Stimulated activated CD8-positive, alpha-beta memory T cell treated with anti-CD3 and anti-CD28 coated beads, Interleukin-4, amount 100 ng/mL, for 1 hour (primary cell): ENCODE measurements at places on chromosomes 12 and 14.

DNA sequence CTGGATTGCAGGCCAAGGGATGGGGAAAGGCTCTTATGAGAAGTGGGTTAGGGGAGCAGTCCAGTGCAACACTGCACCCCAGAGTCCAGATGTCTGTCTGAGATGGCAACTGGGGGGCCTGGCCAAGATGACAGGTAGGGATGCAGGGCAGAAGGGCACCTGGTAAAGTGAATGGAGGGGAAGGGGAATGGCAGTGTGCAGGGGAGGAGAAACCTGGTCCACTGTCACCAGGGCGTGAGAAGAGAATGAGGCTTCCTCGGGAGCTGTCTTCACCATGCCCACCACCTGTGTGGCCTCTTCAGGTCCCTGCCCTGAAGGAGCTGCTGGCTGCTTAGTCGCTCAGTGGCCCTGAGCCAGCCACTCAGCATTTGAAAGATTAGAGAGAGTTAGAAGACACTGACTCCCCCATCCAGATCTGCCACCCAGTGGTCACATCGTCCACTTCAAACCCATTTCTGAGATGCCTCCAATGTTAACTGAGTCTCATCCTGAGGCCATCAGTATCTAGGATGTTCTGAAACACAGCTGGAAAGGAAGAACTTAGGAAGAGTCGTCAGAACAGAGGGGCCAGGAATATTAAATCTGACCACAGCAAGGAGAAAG lies 57.3 kb downstream of the PLEKHG3 start:
- no peak for DNase-seq

GRCh38 chr14:35402323-35403113 lies 2.0 kb downstream of the NFKBIA start:
- no peak for DNase-seq

GRCh38 chr14:99747582-99748330 lies 45.5 kb upstream of the EML1 start:
- no peak for DNase-seq

- DNase-seq: no peak
These were observed 89.3 kb downstream of the IRF2BPL start for GRCh38 chr14:76939015-76939742.

DNA sequence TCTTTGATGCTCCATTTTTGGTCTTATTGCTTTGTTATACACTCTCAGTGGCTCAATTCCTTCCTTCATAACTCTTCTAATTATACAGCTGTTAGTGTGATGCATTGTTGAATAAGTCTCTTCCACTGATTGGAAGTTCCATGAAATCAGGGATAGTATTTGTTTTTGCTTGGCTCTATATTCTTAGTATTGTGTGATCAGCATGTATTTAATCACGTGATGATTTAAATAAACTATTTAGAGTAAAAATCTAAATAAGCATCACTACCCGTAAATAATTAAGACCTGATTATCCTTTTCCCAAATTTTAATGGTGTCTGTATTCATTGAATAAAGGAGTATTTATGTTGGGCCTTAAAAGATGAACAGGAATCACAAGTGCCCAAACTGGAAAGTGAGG lies 355.7 kb downstream of the NPAS3 start:
- no peak for DNase-seq

GRCh38 chr12:107007411-107007810 lies 20.5 kb upstream of the MTERF2 start:
- DNase-seq: no peak

- DNase-seq: no peak
These were observed 1.0 kb upstream of the SUDS3 start for GRCh38 chr12:118375348-118375747.

GRCh38 chr14:37830271-37830670 lies 234.8 kb downstream of the TTC6 start:
- no peak for DNase-seq
